ENCODE measurements at places on chromosomes 3 and 15.

DNA sequence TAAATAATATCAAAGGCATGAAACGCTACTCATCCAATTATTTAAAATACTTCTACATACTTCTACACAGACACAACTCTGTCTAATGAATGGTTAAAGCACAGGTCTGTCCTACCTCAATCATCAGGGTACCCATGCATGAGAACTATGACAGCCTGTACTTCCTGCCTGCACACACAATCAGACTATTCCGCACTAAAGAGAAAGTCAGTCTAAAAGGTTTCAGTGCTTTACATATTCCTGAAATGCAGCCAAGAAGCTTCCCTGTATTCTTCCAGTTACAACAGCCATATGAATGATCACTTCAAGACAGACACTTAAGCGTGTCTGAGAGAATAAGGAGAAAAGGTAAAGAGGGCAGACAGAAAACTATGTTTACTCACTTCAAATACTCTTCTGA, 58.8 kb downstream of the TUBGCP4 start:
- DNase-seq, result no peak

DNA sequence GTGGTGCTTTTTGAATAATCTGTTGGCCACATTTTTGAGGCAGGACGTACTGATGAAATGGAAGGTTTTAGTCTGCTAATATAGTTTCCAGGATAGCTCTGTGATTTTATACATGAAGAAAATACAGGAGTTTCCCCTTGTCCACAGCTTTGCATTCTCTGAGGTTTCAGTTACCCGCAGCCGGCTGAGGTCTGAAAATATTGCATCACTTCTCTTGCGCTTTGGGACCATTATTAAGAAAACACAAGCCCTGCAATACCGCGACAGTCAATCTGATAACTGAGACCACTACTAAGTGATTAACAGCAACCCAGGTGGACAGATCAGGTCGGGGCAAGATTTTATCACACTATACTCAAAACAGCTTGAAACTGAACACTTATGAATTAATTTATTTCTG, 33.0 kb downstream of the BLM start:
- no peak for DNase-seq

DNA sequence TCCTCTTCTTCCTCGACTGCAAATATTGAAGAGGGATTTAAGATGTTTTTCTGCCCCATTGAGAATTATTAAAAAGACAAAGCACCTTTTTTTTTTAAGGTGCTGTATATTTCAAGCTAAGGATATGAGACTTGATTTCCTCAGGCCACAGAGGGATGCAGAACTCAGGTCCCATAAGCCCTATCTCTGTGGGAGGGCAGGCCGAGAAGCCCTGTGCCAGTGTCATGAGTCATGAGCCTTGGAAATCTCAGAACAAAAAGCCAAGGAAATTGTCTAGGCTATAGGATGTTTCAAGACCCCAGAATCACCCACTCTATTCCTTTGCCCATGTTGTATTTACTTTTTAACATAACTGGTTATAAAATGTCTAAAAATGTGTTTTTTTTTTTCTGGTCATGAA, 7.3 kb downstream of the ESYT3 start:
- DNase-seq, result no peak

GRCh38 chr15:67307156-67307555, 52.6 kb downstream of the IQCH start:
- DNase-seq, result no peak

DNA sequence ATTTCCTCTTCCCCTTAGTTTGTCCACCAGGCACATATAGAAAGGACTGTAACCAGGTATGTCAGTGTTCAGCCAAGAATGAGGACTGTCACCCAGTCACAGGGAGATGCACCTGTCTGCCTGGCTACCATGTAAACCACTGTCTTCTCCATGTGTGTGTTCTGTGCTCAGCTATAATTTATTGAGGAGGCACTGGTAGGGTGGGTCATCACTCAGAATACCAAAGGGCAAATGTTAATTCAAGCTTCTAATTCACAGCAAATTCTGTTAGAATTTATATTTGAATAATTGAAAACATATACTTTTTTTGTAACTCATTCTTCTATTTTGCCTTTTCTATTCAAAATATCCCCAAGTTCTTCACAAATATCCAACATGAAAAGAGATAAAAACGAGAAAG, 780.4 kb downstream of the MECOM start:
- DNase-seq, result no peak

DNA sequence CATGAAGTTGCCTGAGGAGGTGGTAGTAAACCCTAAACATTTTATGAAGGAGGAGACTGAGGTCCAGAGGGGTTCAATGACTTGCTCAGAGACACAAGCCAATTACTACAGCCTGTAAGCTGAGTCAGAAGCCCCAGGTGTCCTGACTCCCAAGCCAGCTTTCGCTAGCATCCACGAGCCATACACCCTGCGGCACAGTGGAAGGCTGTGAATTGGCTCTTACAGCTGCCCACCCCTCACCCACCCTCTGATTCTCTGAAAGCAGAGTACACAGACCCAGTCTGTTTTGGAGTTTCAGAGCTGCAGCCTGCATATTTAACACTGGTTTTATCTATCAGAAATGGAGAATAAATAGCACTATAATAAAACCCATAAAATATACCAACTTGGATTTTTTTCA, 253.4 kb downstream of the IGSF11 start:
- no peak for DNase-seq
